ENCODE measurements at places on chromosomes 5 and 9.

DNA sequence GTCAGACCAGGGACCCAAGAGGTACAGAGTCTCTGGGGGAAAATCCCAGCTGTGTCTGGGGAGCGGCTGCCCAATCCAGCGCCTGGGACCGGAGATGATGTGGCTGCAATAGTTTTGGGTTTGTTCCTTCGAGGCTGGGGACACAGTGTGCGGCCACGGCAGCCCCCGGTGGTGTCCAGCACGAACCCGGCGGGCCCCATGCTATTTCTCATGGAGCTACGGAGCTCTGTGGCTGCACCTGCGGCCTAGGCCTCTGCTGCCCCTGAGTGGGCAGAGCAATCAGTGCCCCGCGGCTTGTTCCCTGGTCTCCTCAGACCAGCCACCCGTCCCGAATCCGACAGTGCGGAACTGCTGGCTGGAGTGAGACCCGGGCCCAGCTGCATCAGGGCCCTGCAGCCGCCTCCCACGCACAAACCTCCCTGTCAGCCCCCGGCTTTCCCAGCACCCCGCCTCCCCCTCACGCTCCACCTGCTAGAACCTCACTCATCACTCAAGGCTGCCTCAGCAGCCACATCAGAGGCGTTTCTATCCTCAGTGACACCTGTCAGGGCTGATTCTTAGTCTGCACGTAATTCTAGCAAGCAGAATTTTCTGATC lies 29.0 kb downstream of the SARDH start:
- DNase-seq, result no peak

- no peak for DNase-seq
Observed at GRCh38 chr5:60811105-60811504, 33.0 kb downstream of the ELOVL7 start.

GRCh38 chr5:51977014-51977413 lies 593.8 kb downstream of the ISL1 start:
- no peak for DNase-seq

- no peak for DNase-seq
Observed at GRCh38 chr5:31614151-31615020, 24.5 kb upstream of the PDZD2 start.

DNA sequence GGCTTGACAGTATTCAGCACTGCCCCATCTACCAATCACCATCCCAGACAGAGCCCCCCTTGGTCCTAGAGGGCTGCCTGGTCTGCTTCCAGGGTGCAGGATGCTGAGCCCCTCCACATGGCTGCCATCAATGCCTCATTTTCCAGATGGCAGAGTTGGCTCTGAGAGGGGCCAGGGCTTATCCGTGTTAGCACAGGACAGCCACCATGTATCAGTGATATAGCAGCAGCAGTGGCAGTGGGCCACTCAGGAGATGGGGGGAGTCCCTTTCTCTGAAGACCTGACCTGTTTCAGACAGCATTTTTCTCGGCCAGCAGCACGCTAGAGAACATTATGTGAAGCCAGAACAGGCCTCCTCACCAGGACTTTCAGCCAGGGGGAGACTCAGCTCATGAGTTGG lies 1.6 kb upstream of the SMIM32 start:
- DNase-seq, result no peak

DNA sequence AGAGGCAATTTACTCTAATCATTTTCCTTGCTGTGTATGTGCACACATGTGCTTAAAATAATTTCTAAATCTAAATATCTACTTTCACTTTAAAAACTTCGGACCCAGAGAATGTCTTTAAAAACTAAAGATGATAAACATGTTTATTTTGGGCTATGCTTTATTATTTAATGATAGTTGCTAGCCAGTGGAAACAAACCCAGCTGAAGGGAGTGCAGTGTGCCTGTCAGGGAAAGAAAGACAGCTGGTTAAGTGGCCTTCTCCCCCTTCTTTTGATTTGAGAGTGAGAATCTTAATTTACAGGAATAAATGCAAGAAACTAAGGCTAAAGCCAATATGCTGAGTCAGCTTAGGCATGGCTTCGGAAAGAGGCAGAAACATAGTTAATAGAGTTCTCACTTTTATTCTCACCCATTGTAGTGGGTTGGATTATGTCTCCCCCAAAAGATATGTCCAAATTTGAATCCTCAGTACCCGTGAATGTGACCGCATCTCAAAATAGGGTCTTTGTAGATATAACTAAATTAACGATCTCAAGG lies 111.4 kb downstream of the DCP2 start:
- DNase-seq, result no peak

GRCh38 chr5:56269216-56269927 lies 36.2 kb upstream of the ANKRD55 start:
- DNase-seq, result no peak

- no peak for DNase-seq
Observed at GRCh38 chr5:175096469-175097165, 347.4 kb downstream of the DRD1 start.

- DNase-seq, result no peak
Observed at GRCh38 chr5:112333331-112333781, 85.7 kb downstream of the EPB41L4A start.

DNA sequence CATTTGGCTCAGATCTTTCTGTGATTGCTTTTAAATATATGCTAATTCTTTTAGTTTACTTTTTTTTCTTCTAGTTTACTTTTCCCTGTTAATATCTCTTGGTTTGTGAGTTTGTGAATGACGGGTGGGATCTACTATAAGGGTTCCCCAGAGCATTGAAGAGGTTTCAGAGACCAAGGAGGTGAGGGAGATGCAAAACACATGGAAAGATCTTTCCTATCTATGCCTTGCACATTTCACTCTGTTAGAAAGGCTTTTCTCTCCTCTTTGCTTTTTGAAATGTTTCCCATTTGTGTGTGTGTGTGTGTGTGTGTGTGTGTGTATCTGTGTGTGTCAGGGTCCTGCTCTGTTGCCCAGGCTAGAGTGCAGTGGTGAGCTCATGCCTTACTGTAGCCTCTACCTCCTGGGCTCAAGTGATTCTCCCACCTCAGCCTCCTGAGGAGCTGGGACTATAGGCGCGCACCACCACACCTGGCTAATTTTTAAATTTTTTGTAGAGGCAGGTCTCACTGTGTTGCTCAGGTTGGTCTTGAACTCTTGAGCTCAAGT lies 50.7 kb downstream of the CNTLN start:
- DNase-seq, result no peak

DNA sequence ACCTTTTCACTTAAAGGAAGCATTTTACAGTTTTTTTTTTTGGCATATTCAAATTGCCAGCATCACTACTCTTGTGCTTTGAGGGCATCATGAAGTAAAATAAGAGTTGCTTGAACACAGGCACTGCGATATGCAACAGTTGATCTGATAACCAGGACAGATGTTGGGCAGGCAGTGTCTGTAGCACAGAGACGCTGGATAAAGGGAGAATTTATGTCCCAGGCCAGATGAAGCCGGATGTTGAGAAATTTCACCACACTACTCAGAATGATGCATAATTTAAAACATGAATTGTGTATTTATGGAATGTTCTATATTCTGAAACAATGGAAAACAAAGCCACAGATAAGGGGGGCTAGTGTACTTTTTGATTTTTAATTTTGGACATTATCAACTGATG lies 71.4 kb downstream of the SLC12A2 start:
- no peak for DNase-seq

DNA sequence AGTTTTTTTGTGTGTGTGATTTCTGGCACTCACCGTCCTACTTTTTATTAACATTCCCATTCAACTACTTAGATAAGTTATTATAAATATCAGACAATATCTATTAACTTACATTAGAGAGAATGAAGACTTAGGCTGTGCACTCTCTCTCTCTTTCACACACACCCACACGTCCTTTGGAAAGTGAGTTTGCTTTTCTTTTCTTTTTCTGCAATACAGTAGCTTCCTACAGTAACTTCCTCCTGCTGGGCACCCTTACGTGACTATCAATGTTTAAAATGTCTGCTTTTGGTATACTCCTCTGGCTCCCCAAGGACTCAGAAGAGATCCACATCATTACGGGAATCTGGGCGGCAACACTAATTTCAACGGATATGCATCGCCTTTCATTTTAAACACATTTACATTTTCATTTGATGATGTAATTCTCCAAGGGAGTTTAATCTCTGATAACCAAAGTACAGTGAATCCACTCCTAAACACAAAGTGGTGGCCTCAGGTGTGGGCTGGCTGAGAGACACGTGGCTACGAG lies 179.5 kb downstream of the MAPKAP1 start:
- no peak for DNase-seq

DNA sequence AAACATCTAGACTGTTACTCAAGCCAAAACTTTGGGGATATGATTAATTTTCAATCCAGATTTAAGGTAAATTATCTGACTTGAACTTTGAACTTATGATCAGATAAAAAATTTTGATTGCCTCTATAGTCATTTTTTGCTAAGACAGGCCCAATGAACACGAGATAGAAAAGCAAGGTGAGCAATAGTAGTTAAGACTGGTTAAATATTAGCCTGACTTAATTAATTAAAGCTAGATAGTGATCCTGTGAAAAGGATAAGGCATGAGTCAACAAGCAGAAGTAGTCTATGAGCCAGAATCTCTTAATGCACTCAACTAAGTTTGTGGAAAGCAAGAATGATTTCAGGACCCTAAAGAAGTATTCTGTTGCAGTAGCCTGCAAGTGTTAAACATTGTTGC lies 66.5 kb downstream of the PDE4D start:
- no peak for DNase-seq

DNA sequence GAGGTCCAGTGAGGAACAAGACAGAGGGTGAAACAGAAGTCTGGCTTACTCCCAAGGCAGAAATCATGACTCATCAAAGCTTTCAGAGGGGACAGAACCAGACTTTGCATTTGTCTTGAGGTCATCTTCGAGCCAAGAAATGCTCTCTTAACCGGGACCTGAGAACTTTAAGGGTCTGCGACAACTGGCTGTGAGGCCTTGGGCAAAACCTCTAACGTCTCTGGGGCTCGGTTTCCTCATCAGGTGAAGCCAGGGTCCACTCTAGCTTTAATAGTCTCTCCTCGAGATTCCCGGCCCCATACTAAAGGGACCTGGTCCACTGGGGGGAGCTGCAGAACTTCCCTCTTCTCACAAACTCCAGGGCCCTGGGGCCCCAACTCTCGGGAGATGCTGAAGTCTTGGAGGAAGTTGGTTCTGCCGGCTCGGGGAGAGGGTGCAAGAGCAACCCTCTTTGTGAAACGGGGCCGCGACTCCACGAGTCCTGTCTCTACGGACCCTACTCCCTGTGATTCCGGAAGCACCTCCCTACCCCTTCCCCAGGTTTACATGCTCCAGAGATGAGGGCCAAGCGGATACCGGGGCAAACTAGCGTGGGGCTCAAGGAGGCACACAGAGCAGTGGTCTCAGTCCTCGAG lies 2.6 kb downstream of the GLIS3 start:
- no peak for DNase-seq

- DNase-seq, result no peak
Observed at GRCh38 chr5:15579193-15579990, 79.4 kb downstream of the FBXL7 start.
